ENCODE measurements at places on chromosomes 4 and X.

DNA sequence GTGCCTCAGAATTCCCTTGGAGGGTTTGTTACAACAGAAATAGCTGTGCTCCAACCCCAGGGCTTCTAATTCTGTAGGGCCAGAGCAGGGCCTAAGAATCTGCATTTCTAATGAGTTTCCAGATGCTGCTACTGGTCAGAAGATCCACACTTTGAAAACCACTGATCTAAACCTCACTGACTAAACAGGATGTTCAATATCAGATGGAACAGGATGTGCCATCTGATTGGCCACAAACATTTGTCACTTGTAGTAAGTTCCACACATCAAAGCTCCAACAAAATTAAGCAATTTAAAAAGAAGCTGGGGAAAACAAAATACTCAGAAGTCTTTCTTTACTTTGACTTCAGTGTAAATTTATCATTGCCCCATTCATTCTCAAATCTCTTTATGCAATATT lies 14.3 kb downstream of the CASK start:
- H3K27me3 ChIP-seq = no peaks in the 10 kb centered on the region
- H3K36me3 ChIP-seq = no peaks in the 10 kb centered on the region

DNA sequence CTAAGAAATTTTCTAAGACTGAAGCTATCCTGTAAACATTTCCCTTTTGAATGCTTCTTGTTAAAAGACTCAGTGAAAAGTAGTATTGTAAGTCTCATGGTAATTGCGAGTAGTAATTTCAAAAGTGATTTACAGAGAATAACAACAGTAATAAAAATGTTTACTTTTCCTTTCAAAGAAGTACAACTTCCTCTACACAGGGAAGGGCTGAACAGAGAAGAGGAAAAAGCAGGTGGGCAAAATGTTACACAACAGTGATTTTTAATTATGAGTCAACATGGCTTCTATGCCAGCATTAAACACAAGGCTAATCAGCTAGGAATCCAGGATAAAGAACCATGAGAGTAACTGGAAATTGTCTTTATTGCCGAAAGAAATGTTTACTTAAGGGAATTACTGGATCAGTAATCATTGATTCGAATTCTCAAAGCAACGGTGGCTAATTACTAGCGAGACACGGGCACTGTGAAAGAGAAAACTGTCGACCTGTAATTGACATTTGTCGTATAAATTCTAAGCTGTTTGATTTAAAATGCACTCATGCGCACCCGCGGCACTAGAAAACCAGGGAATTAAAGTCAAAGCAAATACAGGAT lies 15.4 kb downstream of the UTP3 start:
- H3K36me3 ChIP-seq = no peaks in the 10 kb centered on the region
- H3K4me1 ChIP-seq = peaks cover 38% of the 10 kb centered on the region
- H3K4me3 ChIP-seq = peak overlapping the region; percentile 77
- peaks cover 5% of the 10 kb centered on the region for H3K27me3 ChIP-seq

DNA sequence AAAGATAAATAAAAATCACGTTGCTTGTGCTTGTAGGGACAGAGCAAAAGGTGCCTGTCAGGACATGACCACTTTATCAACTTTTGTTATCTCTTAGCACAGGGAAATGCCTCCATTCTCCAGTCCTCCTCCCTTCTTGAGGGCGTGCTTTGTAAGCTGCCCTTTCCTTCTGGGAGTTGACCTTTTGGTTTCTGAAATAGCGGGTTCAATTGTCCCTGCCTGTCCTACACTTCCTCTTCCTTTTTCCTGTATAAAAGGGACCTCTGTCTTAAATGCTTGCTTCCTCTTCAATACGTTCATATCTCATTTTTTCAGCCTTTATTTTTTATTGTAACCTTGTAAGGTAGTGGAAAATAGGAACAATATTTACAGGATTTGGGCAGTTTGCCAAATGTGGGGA lies 153.5 kb downstream of the SH3BGRL start:
- H3K4me1 ChIP-seq = no peaks in the 10 kb centered on the region
- no peak overlapping the region for H3K27ac ChIP-seq
- DNase-seq = no peak
- no peaks in the 10 kb centered on the region for H3K36me3 ChIP-seq

DNA sequence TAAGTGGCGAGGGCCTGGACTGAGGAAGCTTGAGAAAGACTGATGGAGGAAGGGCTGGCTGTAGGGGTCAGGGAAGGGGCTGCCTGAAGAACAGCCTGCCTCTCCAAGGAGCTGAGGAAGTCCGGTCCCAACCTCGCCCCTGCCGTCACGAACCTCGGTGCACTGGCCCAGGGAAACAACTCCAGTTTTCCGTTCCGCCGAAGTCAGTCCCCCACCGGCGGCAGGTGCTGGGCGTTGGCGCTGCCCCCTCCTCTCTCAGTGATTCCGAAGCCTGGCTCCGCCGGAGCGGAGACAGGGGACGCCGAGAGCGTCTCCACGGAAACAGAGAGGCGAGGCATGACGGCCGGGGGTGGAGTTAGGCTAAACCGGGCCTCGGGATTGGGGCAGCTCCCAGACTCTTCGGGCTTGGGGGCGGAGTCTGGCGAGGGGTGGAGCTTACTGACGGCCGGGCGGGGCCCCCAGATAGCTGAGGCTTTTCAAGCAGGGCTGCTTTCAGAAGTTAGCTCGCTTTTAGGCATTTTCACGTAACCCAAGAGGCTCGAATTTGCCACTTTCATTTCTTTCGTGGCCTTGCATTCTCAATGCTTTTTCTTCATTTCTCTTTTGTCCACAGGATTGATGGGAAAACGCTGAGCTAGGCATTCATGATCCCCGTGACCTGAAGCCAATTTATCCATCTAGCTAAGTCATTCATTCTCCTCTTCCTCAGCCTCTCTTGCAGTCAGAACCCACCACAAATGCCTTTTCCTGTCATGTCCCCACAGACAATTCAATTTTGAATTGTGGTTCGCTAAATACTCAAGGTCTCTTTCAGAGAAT lies at the start of gene TTC29:
Gene TTC29, minus strand, starts transcription at position 309 of the 819 bp plus-strand sequence. CDS start 5,969 bp downstream, outside the sequence.
- peaks cover 14% of the 10 kb centered on the region for H3K4me1 ChIP-seq
- H3K27ac ChIP-seq = no peak within 1 kb of the TSS
- H3K27me3 ChIP-seq = peaks cover 17% of the 10 kb centered on the region
- peak; percentile 95 for DNase-seq
- no peaks in the 10 kb centered on the region for H3K36me3 ChIP-seq

DNA sequence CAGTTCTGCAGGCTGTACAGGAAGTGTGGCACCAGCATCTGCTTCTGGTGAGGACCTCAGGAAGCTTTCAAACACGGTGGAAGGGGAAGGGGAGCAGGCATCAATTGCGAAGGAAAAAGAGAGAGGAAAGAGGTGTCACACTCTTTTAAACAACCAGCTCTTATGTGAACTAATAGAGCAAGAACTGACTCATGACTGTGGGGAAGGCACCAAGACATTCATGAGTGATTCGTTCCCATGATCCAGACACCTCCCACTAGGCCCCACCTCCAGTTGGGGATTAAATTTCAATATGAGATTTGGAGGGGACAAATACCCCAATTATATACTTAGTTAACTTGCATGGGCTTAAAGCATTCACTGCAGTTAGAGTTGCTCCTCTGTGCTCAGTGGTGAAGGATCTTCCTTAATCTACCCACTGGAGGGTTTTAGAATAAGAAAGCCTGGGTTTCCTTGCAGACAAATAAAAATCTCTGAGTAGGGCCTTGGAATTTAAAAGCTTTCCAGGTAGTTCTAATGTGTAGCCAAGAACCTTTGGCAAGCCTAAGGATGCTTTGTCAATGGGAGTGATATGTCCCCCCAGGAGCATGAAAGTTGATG lies 60.0 kb downstream of the SYNPO2 start:
- no peak overlapping the region for H3K27ac ChIP-seq
- no peaks in the 10 kb centered on the region for H3K27me3 ChIP-seq
- no peak overlapping the region for H3K4me3 ChIP-seq
- H3K36me3 ChIP-seq = no peaks in the 10 kb centered on the region

DNA sequence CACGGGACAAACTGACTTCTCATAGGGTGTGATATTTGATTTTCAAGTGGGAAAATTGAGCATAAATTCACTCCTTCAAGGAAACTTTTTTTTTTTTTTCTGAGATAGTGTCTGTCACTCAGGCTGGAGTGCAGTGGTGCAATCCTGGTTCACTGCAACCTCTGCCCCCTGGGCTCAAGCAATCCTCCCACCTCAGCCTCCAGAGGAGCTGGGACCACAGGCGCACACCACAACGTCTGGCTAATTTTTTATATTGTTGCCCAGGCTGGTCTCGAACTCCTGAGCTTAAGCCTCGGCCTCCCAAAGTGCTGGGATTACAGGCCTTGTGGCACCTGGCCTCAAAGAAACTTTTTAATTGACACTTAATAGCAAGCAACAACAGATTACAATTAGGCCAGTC lies 13.8 kb downstream of the CLDN34 start:
- no peak for DNase-seq
- H3K27ac ChIP-seq = peak overlapping the region; percentile 89
- no peaks in the 10 kb centered on the region for H3K36me3 ChIP-seq
- no peaks in the 10 kb centered on the region for H3K4me1 ChIP-seq
- H3K4me3 ChIP-seq = no peak overlapping the region
- H3K27me3 ChIP-seq = no peaks in the 10 kb centered on the region

GRCh38 chr4:48187813-48188212 lies 53.8 kb upstream of the TXK start:
- H3K4me1 ChIP-seq = no peaks in the 10 kb centered on the region
- no peaks in the 10 kb centered on the region for H3K36me3 ChIP-seq
- H3K27me3 ChIP-seq = no peaks in the 10 kb centered on the region
- no peak overlapping the region for H3K4me3 ChIP-seq
- H3K27ac ChIP-seq = no peak overlapping the region

- H3K27ac ChIP-seq = no peak overlapping the region
- no peak overlapping the region for H3K4me3 ChIP-seq
- DNase-seq = no peak
- no peaks in the 10 kb centered on the region for H3K36me3 ChIP-seq
These were observed 136.1 kb downstream of the C4orf33 start for GRCh38 chr4:129231945-129232588.

DNA sequence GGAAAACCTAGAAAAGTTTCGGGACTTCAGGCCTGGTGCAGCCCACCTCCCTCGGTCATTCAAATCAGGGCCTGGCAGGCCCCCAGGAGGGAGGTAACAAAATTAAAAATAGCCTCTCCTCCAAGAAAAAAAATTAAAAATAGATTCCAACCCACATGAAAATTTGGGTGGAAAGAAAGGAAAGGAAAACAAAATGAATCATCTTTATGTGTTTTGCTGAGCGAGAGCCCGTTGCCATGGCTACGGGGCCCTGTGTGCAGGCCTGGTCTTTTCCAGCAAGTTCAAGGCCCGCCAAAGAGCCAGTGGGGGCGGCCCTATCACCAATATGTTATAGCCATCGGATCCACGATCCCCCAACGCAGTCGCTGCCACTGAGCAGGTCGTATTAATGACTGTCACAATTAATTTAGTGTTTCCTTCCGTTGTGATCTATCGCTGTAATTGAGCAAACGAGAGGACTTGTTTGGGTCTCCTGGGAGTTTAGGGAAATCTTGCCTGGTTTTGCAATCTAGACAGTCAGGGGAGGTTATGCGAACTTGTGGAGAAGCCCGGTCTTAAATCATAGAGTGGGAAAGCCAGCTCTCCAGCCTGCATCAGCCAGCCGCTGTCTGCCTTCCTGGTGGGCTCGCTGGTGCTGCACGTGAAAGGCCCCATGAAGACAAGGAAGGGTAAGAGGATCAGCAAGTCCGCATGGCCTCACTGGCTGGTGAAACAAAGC lies 452.4 kb downstream of the BCOR start:
- no peaks in the 10 kb centered on the region for H3K4me1 ChIP-seq
- no peaks in the 10 kb centered on the region for H3K27me3 ChIP-seq
- H3K4me3 ChIP-seq = no peak overlapping the region
- peak; percentile 79 for DNase-seq
- H3K27ac ChIP-seq = no peak overlapping the region

- H3K27ac ChIP-seq = peak within 1 kb of the TSS; percentile 26
- peak within 1 kb of the TSS; percentile 34 for H3K4me3 ChIP-seq
- H3K36me3 ChIP-seq = no peaks in the 10 kb centered on the region
- H3K4me1 ChIP-seq = no peaks in the 10 kb centered on the region
- H3K27me3 ChIP-seq = peaks cover 5% of the 10 kb centered on the region
- DNase-seq = peak; percentile 91
These were observed at the start of gene WNK3 for GRCh38 chrX:54357414-54358377. WNK3 (minus strand) TSS chrX:54358046.

GRCh38 chr4:150518559-150518958 lies 63.4 kb upstream of the MAB21L2 start:
- no peaks in the 10 kb centered on the region for H3K27me3 ChIP-seq
- H3K27ac ChIP-seq = no peak overlapping the region
- DNase-seq = no peak
- no peaks in the 10 kb centered on the region for H3K4me1 ChIP-seq
- H3K4me3 ChIP-seq = no peak overlapping the region

GRCh38 chr4:88859191-88859812 lies 161.7 kb upstream of the NAP1L5 start:
- peaks cover 14% of the 10 kb centered on the region for H3K4me1 ChIP-seq
- no peaks in the 10 kb centered on the region for H3K27me3 ChIP-seq
- H3K27ac ChIP-seq = peak overlapping the region; percentile 78
- H3K36me3 ChIP-seq = no peaks in the 10 kb centered on the region
- DNase-seq = no peak
- no peak overlapping the region for H3K4me3 ChIP-seq

- no peaks in the 10 kb centered on the region for H3K27me3 ChIP-seq
- no peak for DNase-seq
- no peak overlapping the region for H3K4me3 ChIP-seq
- no peak overlapping the region for H3K27ac ChIP-seq
These were observed 97.4 kb downstream of the PJA1 start for GRCh38 chrX:69067841-69068240.

DNA sequence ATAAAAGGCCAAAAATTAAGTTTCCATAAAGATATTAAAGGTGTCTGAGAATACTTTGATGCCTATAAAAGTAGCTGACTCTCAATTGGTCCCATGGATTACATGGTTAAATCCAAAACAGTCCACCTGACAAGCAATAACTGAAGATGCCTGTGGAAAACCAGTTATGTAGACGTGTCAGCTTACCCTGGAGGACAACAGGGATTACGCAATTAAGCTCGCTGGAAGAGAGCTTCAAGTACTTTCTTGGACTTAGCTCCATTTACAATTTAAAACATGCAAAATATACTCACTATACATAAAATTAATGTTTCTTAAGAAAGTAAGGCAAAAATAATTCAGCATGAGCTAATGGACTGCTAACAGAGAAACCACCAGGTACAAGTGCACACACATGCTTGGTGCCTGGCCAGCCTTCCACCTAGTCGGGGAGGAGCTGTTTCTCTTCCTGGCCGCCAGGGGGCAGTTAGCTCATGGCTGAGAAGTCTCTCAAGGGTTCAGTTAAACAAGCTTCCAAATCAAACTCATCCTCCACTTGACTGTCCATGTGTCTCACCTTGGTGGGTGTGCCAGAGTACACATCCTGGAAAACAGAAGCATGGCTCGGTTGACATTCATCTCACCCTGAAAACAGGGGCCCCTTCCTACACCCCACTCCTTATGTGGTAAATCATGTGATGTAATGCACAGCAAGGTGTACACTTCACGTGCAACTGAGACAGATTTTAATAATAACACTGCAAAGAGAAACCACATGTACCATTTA lies 9.2 kb upstream of the FAM53A start:
- DNase-seq = peak; percentile 53
- no peaks in the 10 kb centered on the region for H3K36me3 ChIP-seq
- no peak overlapping the region for H3K27ac ChIP-seq
- peaks cover 12% of the 10 kb centered on the region for H3K4me1 ChIP-seq
- H3K4me3 ChIP-seq = no peak overlapping the region

All from left lung (tissue), 14 donors.